ENCODE measurements at places on chromosomes 16 and 17. TPM values are rescaled to one million over a fixed set of nuclear protein-coding genes. Genes with fewer than 3 reads are reported as not detected.

Gene ZFPM1
- 2.8 TPM for total RNA-seq

Gene ODAD4
- total RNA-seq = 3.7 TPM

Gene CDT1
- total RNA-seq = 7.9 TPM

Gene GPT2
- 17.4 TPM for total RNA-seq

Gene KRTAP3-2
- not detected for total RNA-seq

Gene BPTF
- total RNA-seq = 162 TPM

Gene CES1
- 0.82 TPM for total RNA-seq

Gene DHX8
- 28.9 TPM for total RNA-seq

Gene PSME3
- total RNA-seq = 34.8 TPM

Gene FDXR
- 2.3 TPM for total RNA-seq

Gene FBXO39
- not detected for total RNA-seq

Gene OR1A1
- not detected for total RNA-seq

Gene TBC1D3
- total RNA-seq = not detected

Gene RNF112
- total RNA-seq = 16.9 TPM

Gene LPO
- total RNA-seq = not detected

Gene PIMREG
- total RNA-seq = 13.5 TPM

Gene SLC13A2
- total RNA-seq = not detected

Gene STRADA
- total RNA-seq = 47.6 TPM

Gene LYZL6
- not detected for total RNA-seq

Gene CCDC200
- not detected for total RNA-seq

Gene KRTAP2-1
- total RNA-seq = not detected

Gene GLIS2
- 3.2 TPM for total RNA-seq

Gene CCT6B
- total RNA-seq = 4.0 TPM

Gene TMEM88
- total RNA-seq = 3.2 TPM

Gene TMC5
- 0.36 TPM for total RNA-seq
